ENCODE measurements at places on chromosomes 12 and 14.
A peak's percentile ranks its signal among the peaks of the same experiment; 100 is the strongest.

DNA sequence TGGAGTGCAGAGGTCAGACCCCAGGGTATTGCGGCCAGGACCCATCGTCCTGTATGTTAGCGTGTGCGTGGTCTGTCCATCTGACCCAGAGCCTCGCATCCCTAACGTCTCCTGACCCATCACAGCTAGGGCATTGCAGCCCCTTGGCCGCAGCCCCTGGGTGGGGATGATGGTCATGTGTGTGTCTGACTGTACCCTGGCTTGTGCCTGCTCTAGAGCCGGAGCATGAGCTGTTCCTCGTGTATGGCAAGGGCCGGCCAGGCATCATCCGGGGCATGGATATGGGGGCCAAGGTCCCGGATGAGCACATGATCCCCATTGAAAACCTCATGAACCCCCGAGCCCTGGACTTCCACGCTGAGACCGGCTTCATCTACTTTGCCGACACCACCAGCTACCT, 10.8 kb upstream of the LRP1-AS start:
- DNase-seq = no peak

DNA sequence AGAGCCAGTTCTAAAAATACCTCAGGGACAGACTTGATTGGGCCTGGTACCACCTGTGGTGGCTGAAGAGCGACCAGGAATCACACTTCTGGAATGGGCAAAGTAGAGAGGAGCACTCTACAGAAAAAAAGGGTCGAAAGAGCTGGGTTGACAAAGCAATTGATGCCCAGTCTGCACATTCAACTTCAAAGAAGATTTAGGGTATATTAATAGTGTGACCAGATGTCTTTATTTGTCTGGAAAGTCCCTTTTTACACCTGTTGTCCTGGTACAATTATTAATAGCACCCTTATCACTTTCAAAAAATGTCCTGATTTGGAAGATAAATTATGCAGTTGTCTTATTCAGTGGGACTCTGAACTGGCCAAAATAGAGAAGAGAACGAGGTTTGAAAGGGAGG, 137.5 kb downstream of the DYRK2 start:
- no peak for DNase-seq

- DNase-seq = no peak
Measured at GRCh38 chr14:104600805-104601204, 3.8 kb downstream of the TMEM179 start.

GRCh38 chr12:16392846-16393535, 45.5 kb downstream of the MGST1 start:
- peak; percentile 13 for DNase-seq
